ENCODE measurements at places on chromosomes 7 and 10.
A peak's percentile ranks its signal among the peaks of the same experiment; 100 is the strongest.

DNA sequence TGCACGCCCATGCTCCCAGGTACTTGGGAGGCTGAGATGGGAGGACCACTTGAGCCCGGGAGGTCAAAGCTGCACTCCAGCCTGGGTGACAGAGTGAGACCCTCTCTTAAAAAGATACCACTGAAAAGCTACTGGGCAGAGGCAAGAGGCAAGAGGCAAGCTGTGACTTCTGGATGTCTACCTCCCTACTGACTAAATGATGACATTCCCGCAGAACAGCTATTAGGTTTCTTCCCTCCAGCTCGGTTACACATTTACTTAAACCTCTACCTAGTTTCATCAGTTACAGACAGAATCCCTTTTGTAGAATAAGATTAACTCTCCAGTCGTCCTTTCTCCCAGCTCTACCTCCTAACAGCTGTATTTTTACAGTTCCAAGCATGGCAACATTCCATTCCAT, 21.2 kb downstream of the RHEB start:
- no peak for DNase-seq

- no peak for DNase-seq
These were observed 282.9 kb downstream of the ADARB2 start for GRCh38 chr10:1454428-1454827.

DNA sequence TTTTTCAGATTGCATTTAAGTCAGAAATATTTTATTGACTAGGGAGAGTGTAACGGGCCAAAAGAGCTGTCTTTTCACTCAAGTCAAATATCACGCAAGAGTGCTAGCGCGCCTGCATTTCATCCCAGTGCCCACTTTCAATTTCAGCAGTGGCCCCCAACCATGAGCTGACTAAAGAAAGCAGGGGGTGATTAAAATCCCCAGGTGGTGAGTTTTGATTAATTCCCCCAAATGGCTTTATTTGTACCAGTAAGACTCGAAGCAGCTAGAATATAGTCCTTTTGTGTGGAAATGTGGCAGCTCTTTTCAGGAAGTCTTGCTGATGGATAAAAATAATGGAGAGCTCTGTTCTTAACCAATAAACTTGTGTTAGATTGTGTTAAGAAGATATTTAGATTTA, 35.3 kb downstream of the TRUB1 start:
- DNase-seq = no peak

DNA sequence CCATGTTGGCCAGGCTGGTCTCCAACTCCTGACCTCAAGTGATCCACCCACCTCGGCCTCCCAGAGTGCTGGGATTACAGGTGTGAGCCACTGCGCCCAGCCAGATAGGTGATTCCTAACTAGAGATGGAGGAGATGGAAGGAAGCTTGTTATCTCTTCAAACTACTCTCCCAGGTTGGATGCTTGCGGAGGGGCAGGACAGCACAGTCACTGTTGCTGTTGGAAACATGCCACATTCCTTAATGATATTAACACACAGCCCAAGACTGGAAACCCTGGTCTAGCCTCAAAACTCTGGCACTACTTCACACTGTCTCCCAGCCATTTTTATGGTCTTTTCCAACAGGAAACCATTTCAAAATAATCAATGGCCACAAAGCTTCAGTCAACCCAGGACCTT, 468.8 kb upstream of the NRP1 start:
- DNase-seq = no peak

DNA sequence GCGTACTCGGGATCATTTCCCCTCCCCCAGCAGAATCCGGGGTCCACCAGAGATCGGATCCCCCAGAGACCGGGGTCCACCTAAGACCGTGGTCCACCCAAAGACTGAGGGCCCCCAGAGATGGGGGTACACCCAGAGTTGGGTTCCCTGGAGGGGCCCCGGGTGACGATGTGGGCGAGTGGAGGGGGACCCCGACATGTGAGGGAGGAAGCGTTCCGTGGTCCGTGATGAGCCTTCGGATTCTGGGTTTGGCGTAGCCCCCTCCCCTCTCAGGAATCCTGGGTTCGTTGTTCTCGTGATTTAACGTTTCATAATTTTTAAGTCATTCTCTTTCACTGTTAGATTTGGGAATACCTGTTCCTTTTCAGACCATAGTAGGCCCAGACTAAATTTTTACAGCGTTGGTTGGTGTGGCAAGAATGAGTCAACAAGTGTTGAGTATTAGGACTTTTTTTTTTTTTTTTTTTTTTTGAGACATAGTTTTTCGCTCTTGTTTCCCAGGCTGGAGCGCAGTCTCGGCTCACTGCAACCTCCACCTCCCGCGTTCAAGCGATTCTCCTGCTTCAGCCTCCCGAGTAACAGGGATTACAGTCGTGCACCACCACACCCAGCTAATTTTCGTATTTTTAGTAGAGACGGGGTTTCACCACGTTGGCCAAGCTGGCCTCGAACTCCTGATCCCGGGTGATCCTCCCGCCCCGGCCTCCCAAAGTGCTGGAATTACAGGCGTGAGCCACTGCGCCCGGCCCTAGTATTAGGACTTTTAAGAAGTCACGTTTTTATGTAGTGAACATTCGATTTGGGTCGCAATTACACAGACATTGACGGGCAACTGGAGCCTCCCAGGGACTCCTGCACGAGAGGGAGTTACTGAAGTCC, 672 bp downstream of the GTPBP4 start:
- no peak for DNase-seq

DNA sequence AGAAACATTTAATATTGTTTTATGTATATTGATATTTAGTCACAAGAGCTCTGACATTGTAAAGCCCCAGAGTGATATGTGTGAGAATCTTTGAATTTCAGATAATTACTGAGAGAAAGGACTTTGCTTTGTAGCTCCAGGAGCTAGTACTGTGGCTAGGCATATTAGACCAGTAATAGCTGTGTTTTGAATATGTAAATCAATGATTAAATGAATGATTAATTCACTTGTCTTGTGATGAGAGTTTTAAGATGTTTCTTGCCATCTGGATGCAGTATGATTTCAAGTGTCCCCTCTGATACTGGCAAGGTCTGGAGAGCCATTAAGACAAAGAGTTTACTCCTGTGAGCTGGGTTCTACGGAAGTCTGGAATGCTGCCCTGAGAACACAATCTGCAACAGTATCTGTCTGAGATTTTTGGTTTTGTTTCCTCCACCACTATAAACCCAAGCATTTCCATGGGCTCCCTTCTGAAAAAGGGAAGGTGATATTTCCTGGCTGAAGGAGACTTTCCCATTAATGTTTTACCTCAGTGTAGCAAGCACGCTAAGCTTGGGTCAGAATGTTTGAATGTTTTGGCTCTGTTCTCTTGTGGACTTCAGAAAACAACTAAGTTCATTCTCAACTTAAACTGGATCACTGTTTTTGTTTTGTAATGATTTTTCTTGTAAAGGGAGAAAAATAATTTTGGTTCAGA, 61.3 kb upstream of the BICC1 start:
- no peak for DNase-seq

- no peak for DNase-seq
These were observed 181.7 kb upstream of the KAT6B start for GRCh38 chr10:74644738-74645137.

GRCh38 chr10:114304571-114305421, 65.7 kb downstream of the VWA2 start:
- peak; percentile 11 for DNase-seq

GRCh38 chr10:110363572-110364411, 59.1 kb upstream of the SMNDC1 start:
- no peak for DNase-seq

- DNase-seq = no peak
These were observed 107.9 kb downstream of the ACTR3B start for GRCh38 chr7:152867502-152867874.

DNA sequence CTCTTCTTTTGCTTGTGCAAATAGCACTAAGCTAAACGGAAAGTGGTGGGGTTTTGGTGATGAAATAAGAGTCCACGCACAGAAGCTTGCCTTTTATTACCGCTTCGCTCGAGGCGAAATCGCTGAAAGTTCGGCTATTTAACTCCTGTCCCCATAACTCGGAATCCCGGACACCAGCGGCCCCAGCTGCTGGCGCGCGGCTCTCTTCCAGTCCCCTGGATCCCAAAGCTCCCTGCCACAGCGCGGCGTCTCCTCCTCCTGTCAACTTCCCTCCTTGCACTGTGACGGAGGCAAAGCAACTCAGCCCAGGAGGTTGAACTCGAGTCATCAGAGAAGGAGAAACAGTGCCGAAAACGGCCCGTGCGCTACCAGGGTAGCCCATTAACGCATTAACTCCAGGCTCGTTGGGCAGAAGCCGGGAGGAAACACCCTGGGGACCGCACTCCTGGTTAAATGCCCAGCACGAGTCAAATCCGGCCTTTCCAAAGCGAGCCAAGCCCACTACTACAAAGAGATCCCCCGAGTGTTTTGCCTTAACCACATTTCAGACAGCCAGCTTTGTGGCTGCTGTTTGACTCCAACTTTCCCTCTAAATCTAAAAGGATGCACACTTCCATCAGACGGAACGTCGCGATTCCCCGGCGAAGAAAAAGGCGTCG, 1.3 kb downstream of the SEMA3D start:
- DNase-seq = no peak

- DNase-seq = no peak
These were observed 20.2 kb downstream of the HPS6 start for GRCh38 chr10:102085336-102085735.

GRCh38 chr7:105816266-105816843, 60.0 kb downstream of the ATXN7L1 start:
- no peak for DNase-seq

DNA sequence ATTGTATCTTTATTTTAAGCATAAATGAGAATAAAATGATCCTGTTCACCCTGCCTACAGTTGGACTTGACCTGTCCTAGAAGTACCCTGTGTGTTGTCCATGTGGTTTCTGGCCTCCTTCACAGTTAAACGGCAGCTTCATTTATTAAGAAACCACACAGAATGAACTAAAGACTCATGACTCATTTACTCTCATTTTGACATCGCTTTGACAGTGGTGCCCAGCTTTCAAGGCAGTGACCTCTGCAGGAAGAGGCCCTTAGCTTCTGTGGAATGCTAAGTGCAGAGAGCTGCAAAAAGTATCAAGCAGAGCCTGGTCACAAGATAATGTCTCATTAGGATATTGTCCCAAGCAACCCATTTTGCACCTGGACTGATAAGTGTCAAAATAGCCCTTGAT, 93.4 kb downstream of the AVL9 start:
- DNase-seq = no peak

GRCh38 chr10:109912335-109913281, 10.7 kb downstream of the XPNPEP1 start:
- no peak for DNase-seq

- DNase-seq = no peak
These were observed 511 bp upstream of the NRP1 start for GRCh38 chr10:33334805-33335550.

GRCh38 chr10:50807851-50808776, 68.4 kb downstream of the ASAH2B start:
- no peak for DNase-seq

DNA sequence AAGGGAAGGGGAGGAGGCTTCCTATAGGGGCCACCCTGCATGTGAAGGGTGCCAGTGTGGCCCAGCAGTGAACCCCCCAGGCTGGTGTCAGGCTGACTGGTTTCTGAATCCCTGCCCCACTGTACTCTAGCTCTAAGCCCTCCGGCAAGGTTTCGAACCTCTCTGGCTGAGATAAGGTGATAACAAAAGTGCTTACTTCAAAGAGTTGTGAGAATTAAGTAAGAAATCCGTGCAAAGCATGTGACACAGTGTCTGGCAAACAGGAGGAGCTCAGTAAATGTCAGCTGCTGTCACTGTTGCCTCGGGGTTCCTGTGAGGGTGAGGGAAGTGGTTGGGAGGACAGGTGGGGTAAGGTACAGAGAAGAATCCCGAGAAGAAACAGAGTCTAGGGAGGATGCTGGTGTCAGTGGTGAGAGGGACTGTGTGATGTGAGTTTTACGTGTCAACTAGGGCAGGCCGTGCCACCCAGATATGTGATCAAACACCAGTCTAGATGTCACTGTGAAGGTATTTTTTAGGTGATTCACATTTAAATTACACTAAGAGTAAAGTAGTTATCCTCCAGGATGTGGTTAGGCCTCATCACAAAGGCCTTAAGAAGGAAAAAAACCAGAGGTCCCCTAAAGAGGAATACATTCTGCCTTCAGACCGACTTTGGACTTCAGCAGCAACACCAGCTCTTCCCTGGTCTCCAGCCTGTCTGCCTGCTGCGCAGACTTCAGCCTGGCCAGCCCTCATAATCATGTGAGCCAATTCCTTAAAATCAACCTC, 64.4 kb downstream of the BPGM start:
- peak; percentile 26 for DNase-seq

DNA sequence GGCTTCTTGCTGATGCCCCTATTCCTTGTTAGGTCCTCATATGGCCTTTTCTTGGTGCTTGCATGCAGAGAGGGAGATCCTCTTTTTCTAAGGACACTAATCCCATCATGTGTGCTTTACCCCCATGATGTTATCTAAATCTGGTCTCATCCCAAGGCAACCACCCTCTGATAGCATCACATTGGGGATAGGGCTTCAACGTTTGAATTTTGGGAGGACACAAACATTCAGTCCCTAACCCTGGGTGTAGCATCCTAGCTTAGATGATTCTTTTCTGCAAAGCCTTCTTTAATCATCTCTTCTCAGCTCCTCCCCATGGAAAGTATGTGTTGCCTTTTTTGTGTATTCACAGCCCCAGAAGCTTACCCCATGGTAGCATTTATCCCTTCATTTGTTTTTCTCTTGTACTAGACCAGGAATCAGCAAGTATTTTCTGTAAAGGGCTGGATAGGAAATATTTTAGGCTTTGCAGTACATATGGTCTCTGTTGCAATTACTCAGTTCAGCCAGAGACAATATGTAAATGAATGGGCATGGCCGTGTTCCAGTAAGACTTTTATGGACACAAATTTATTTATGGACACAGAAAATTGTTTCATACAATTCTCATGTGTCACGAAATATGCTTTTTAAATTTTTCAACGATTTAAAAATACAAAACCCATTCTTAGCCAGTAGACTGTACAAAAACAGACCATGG, 101.5 kb upstream of the CSTF2T start:
- DNase-seq = no peak

GRCh38 chr10:121753726-121754476, 155.7 kb upstream of the FGFR2 start:
- DNase-seq = no peak
